A549 treated with ZK216348 at 1 μM for 4 hours (cell line): ENCODE measurements at places on chromosomes 7 and 10. TPM values are rescaled to one million over a fixed set of nuclear protein-coding genes. Genes with fewer than 3 reads are reported as not detected.

SLC26A5 gene
- total RNA-seq: not detected in 5 replicates

SEMA3C gene
- 54.0 to 82.3 TPM (median 63.0 TPM) in 5 replicates for total RNA-seq

VENTX gene
- total RNA-seq: not detected in 5 replicates

MRC1 gene
- total RNA-seq: not detected in 5 replicates

CACNB2 gene
- not detected in 5 replicates for total RNA-seq

CALML5 gene
- total RNA-seq: not detected in 5 replicates

PON1 gene
- total RNA-seq: 0.37 to 1.5 TPM (median 0.92 TPM) in 5 replicates
